Progenitor cell of endocrine pancreas (in vitro differentiated cells): ENCODE measurements at places on chromosomes 11 and 22. TPM values are rescaled to one million over a fixed set of nuclear protein-coding genes. Genes with fewer than 3 reads are reported as not detected.

SEC14L6 gene
- total RNA-seq: 3.7 and 4.8 TPM in 2 replicates

- DNase-seq: no peak
- no peak overlapping the region for H3K27ac ChIP-seq
Observed at GRCh38 chr22:39580006-39580441, 9.5 kb downstream of the CACNA1I start.

- H3K27ac ChIP-seq: no peak overlapping the region
- no peak for DNase-seq
- H3K27me3 ChIP-seq: no peaks in the 10 kb centered on the region
- H3K4me3 ChIP-seq: no peak overlapping the region
- no peaks in the 10 kb centered on the region for H3K36me3 ChIP-seq
Observed at GRCh38 chr22:48688366-48688765, 1139.3 kb downstream of the BRD1 start.

DNA sequence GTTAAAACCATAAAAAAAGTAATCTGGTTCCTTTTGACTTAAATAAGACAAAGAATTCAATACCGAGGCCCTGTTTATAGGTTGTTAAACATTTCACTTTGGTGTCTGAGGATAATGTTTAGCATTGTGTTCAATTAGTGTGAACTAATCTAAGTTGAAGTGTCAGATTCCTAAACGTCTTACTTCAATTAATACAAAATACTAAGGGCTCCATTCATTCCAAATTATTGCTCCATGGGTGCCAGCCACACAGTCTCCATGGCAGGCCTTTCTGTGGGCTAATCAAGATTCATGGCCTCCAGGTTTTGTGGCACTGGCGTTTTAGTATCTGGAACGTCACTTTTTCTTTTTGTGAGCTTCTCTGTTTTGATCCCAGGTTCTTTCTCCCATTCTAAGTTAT lies 89.4 kb downstream of the TMEM135 start:
- H3K27ac ChIP-seq: no peak overlapping the region
- no peak for DNase-seq
- H3K4me3 ChIP-seq: no peak overlapping the region
- no peaks in the 10 kb centered on the region for H3K27me3 ChIP-seq
- peaks cover 10% of the 10 kb centered on the region for H3K4me1 ChIP-seq

CBX7 gene
- 6.0 and 7.7 TPM in 2 replicates for total RNA-seq

DNA sequence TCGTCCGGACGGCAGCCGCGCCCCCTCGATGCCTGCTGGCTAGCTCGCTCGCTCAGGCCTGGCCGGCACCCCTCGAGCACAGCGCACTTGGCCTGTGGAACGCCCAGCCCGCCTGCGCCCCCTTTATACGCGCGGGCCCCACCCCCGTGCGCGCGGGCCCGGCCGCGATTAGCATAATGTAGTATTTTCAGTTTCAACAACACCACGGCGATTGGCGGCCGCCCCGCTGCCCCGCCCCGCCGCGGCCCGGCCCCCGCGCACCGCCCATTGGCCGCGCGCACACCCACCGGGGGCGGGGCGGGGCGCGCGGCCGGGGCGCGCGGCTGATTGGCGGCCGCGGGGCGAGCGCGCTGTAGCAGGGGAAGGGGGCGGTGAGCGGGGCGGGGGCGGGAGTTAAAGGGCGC lies at the start of gene CDKN1C:
CDKN1C (minus strand) TSS at position 98 of the 404 bp plus-strand sequence. CDS start 319 bp downstream, outside the sequence.
- peak within 1 kb of the TSS; percentile 92 for H3K4me3 ChIP-seq
- H3K4me1 ChIP-seq: peaks cover 16% of the 10 kb centered on the region
- H3K27ac ChIP-seq: peak within 1 kb of the TSS; percentile 93
- peaks cover 5% of the 10 kb centered on the region for H3K36me3 ChIP-seq
- peak; percentile 83 for DNase-seq
- H3K27me3 ChIP-seq: peaks cover 6% of the 10 kb centered on the region

- H3K4me1 ChIP-seq: no peaks in the 10 kb centered on the region
- no peak overlapping the region for H3K4me3 ChIP-seq
- no peaks in the 10 kb centered on the region for H3K36me3 ChIP-seq
- H3K27ac ChIP-seq: no peak overlapping the region
Observed at GRCh38 chr11:27253224-27253623, 109.8 kb downstream of the CCDC34 start.

DDTL gene
- total RNA-seq: not detected in 2 replicates

GRCh38 chr11:71562120-71562519 lies 3.2 kb upstream of the KRTAP5-10 start:
- H3K27me3 ChIP-seq: peaks cover 28% of the 10 kb centered on the region
- H3K4me1 ChIP-seq: peaks cover 3% of the 10 kb centered on the region
- H3K4me3 ChIP-seq: no peak overlapping the region
- no peak for DNase-seq
- H3K27ac ChIP-seq: no peak overlapping the region
- no peaks in the 10 kb centered on the region for H3K36me3 ChIP-seq

CLDN5 gene
- total RNA-seq: not detected in 2 replicates

DNA sequence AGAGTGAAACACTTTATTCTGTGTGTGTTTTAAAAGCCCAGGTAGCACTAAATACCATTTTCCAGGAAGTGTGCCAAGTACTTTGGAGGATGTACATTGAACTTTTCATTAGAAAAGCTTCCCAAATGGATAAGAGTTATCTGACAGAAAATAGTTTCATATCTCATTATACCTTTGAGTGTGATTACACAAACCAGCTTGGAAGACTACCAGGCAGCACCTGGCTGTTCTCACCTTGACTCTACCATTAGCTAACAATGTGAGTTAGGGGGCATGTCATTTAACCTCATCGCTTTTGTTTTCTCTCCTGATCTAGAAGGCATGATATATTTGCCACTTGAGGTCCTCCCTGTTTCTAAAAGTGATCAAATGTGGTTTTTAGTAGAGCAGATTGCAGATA lies 50.2 kb downstream of the GRM5 start:
- H3K27ac ChIP-seq: no peak overlapping the region
- H3K4me3 ChIP-seq: no peak overlapping the region
- no peaks in the 10 kb centered on the region for H3K36me3 ChIP-seq
- H3K27me3 ChIP-seq: no peaks in the 10 kb centered on the region

PATE2 gene
- total RNA-seq: 0.29 TPM in 1 of 2 replicates, not detected in the other

- peaks cover 24% of the 10 kb centered on the region for H3K36me3 ChIP-seq
- no peak for DNase-seq
- peak overlapping the region; percentile 98 for H3K27ac ChIP-seq
- peaks cover 26% of the 10 kb centered on the region for H3K4me1 ChIP-seq
- no peaks in the 10 kb centered on the region for H3K27me3 ChIP-seq
Observed at GRCh38 chr22:38504731-38505540, 1.2 kb downstream of the DDX17 start.

DNA sequence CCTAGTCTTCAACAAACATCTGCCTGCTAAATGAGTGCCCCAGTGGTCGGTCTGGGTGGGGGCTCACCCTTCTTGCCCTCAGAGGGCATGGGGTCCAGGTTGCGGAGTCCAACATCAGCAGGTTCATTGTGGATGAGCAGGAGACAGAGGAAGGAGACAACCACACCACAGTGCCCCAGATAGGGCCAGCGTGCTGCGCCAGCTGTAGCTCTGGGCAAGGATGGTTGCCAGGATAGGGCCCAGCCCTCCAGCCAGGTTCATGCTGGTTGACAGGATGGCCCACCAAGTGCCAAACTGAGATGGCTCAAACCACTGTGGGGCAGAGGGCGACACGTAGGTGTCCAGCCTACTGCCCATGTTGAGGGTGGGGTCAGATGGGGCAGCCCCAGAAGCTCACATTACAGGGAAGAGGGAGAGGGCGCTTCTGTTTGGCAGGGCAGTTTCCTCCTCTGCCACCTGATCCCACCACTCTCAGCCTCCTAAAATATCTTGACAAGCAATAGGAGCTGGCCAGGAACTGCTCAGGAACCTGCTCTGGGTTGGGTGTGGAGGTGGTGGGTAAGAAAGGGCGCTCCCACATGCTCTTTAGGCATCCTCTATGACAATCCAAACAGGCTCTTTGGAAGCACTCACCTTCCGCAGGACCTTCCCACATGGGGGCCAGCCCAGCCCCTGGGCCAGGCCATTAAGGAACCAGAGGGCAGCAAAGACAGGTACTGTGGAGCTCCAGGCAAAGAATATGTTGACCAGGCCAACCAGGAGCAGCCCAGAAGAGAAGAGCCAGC lies 2.9 kb downstream of the SLC37A4 start:
- H3K36me3 ChIP-seq: peaks cover 10% of the 10 kb centered on the region
- DNase-seq: no peak
- H3K4me3 ChIP-seq: peak overlapping the region; percentile 75
- H3K4me1 ChIP-seq: peaks cover 27% of the 10 kb centered on the region

DNA sequence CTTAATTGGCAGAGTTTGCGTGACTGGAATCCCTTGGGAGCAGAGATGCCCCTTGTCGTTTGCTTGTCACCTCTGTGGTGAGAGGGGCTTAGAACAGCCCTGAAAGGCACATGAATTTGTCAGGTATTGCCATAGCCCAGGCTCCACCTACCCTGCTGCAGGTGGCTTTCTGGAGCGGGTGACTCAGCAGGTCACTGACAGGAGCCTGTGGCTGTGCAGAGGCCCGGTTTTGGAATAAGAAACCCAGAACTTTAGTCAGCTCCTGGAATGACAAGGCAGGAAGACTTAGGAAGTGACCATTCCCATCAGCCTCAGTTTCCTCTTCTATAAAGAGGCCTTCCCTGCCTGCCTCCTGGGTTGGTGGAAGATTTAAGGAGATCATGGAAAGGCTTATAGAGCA lies 539.7 kb downstream of the INSC start:
- H3K27me3 ChIP-seq: peaks cover 5% of the 10 kb centered on the region
- no peak overlapping the region for H3K4me3 ChIP-seq
- H3K36me3 ChIP-seq: no peaks in the 10 kb centered on the region
- H3K27ac ChIP-seq: no peak overlapping the region
- peaks cover 1% of the 10 kb centered on the region for H3K4me1 ChIP-seq

MS4A12 gene
- not detected in 2 replicates for total RNA-seq

CHRNA10 gene
- 2.8 and 3.3 TPM in 2 replicates for total RNA-seq

SCGB2A2 gene
- not detected in 2 replicates for total RNA-seq

SHANK3 gene
- total RNA-seq: 6.9 and 7.5 TPM in 2 replicates

- peaks cover 4% of the 10 kb centered on the region for H3K4me1 ChIP-seq
- H3K4me3 ChIP-seq: no peak overlapping the region
- no peak for DNase-seq
Observed at GRCh38 chr22:38079804-38080203, 4.2 kb downstream of the SLC16A8 start.

GRCh38 chr11:121534131-121535093 lies 81.6 kb upstream of the SORL1-AS1 start:
- H3K27me3 ChIP-seq: no peaks in the 10 kb centered on the region
- no peak for DNase-seq
- H3K36me3 ChIP-seq: peaks cover 27% of the 10 kb centered on the region
- H3K4me3 ChIP-seq: no peak overlapping the region
- peaks cover 4% of the 10 kb centered on the region for H3K4me1 ChIP-seq

DLG2 gene
- 1.5 and 2.4 TPM in 2 replicates for total RNA-seq

DNA sequence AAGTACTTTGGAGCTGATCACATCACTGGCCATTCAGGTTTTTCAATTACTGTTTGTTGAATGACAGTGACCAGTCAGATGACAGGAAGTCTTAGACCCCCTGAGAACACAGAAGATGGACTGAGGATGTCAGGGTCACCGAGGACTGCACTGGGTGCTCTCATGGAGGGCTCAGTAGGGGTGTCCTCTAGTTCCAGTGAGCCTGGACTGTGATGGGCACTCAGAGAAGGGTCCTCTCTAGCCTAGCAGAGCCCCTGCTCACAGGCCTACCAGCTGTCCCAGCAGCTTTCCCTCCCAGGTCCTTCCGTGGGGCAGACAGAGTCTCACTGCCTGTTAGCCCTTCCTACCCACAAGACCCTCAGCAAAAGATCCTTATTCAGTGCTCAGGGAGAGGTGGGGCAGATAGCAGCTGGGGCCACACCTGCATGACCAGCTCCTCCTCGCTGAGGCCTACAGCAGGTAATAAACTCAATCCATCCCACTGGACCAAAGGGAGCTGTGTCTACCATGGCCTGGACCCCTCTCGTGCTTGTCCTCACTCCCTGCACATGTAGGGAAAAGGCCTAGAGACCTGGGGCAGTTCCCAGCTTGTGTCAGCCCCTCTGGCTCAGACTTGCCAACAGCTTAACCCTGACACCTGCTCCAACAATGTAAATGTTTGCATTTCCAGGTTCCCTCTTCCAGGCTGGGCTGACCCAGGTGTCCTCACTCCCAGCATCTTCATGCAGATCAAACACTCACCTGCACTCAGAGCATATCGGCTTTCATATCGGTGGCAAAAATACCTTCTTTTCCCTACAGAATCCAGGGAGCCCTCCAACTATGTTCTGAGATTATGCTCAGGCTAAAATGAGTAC lies 25.2 kb upstream of the VPREB1 start:
- no peak overlapping the region for H3K27ac ChIP-seq
- no peaks in the 10 kb centered on the region for H3K4me1 ChIP-seq
- H3K36me3 ChIP-seq: no peaks in the 10 kb centered on the region
- H3K27me3 ChIP-seq: peaks cover 53% of the 10 kb centered on the region
- no peak overlapping the region for H3K4me3 ChIP-seq
- DNase-seq: no peak

ELP4 gene
- 21.5 and 23.4 TPM in 2 replicates for total RNA-seq

KRTAP5-2 gene
- total RNA-seq: not detected in 2 replicates

OR4A16 gene
- not detected in 2 replicates for total RNA-seq

DNA sequence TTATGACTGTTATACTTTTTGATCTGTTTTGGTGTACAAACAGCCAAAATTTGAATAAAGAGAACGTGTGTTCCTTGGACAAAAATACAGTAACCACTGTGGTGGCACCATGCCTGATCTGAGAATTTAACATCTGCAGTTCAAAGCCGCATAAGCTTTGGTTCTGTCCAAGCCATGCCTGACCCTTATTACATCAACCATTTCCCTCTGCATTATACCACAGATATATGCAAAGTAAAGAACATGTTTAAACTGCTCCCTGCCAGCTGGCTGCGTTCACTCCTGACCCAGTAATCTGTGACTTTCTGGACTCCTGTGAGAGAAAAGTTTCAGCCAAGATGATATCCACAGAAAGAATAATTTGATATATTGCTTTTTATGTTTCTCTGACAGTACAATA lies 890.5 kb upstream of the ANO3 start:
- no peaks in the 10 kb centered on the region for H3K27me3 ChIP-seq
- no peaks in the 10 kb centered on the region for H3K4me1 ChIP-seq
- no peaks in the 10 kb centered on the region for H3K36me3 ChIP-seq
- DNase-seq: no peak
- no peak overlapping the region for H3K4me3 ChIP-seq
- no peak overlapping the region for H3K27ac ChIP-seq

DNA sequence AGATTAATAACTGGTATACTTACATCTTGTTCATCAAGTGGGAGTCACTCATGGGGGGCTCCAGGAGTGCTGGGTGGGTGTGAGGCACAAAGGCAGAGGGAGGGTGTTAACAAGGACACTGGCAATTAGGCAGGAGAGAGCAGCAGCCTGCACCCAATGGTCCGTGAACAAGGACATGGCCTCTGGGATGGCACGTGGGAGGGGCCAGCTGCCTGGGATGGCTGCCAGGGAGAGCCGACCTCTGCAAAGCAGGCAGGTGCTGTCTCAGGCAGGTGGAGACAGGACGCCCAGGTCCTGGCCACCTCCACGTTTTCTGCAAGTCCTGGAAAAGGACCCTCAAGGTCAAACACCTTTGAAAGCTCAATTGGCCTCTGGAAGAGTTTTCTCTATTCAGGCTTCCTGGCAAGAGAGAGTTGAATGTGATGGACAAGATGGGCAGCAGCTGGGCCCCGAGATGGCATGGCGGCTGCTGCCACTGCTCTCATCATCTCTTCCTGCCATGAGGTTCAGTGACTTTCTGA lies 257.1 kb downstream of the BUD13 start:
- H3K4me1 ChIP-seq: peaks cover 6% of the 10 kb centered on the region
- H3K4me3 ChIP-seq: no peak overlapping the region
- H3K36me3 ChIP-seq: no peaks in the 10 kb centered on the region
- no peak for DNase-seq
- H3K27ac ChIP-seq: no peak overlapping the region
- peaks cover 22% of the 10 kb centered on the region for H3K27me3 ChIP-seq
